CD4-positive, alpha-beta memory T cell (primary cell): ENCODE measurements at places on chromosomes 1 and 21.

DNA sequence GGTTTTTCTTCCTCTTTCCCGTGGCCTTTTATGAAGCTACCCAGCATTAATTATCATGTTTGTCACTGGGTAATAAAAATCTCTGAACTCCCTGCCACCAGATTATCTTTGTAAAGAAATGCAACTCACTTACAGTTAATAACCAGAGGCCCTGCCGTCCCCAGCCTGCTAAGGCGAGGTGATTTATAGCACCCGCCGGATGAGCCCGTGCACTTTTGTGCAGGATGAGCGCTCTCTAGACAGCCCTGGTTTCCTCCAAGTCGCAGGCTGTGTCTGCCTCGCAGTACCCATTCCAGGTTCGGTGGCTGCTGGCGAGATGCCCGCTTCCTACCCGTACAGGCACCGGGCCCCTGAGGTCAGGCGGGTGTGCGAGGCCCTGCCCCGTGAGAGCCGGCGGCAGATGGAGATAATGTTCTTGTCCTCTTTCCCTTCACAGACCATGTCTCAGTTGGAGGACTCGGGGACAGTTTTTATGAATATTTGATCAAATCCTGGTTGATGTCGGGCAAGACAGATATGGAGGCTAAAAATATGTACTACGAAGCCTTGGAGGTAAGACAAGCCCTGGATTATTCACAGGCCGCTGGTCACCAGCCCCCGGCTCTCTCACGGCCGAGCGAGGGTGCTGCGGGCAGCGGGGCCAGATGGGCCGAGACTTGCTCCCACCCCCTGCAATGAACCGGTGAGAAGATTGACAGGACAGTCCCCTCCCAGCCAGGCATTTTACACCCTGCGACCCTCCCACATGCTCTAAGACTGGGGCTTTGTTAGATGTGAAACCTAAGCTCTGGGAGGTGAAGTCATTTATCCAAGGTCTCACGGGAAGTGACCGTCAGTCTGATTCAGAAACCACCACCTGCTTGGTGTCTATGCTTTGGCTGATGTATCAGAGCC lies 28.5 kb upstream of the SELENON start:
- DNase-seq: no peak

GRCh38 chr21:36923270-36923669 lies 43.2 kb downstream of the HLCS start:
- DNase-seq: no peak

DNA sequence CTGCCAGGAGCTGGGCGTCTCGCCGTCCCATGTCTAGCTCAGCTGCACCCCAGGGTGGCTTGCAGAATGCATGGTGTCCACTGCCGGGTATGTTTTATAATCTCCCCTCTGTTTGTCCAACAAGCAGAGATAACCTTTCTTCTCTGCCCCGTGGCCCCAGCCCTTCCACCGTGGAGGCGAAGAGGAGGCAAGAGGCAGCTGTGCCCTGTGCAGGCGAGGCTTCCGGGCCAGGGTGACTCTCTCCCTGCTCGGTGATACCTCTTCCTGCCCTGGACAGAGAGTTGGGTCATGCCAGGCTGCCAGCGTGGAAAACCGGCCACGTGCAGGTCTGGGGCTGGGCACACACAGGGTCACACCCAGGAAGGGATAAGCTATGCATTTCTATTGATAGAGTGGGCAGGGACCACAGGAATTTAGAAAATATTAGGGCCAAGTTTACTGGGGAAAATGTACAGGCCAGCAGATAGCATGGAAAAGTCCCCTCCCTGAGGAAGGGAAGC lies at the start of gene TFF2:
Gene TFF2 (minus strand): TSS at position 68 of the 500 bp plus-strand sequence. CDS start 37 bp downstream, at position 31.
- DNase-seq: no peak

- no peak for DNase-seq
These were observed 64.2 kb upstream of the ERRFI1 start for GRCh38 chr1:8090241-8090702.

DNA sequence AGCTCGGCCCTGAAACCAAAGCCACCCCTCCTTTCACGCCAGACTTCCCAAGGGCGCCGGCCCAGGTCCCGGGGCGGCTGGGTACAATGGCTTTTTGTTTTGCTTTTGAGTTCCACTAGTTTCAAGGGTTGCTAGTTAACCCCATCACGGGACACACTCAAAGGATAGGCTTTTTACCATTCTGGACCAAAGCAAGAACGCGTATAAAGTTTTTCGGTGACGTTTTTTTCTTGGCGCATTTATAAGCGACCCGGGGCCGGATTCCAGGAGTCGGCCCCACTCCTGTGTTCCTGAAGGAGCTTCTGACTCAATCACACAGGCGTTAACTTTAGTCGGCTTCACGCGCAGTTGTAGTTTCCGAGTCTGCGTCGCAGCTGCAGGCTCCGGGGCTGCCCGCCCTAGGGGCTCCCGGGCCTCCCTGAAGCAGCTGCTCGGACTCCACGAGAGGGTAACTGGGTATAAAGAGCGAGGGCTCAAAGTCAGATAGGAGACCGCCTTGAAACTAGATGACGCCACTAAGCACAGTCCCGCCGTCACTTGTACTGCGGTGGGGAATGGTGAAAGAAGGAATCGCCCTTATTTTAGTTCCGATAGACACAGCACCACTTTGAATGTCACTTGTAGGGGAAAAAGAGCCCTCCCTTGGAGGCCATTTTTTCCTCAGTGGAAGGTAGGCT lies 707 bp upstream of the KLHL21 start:
- peak; percentile 85 for DNase-seq

DNA sequence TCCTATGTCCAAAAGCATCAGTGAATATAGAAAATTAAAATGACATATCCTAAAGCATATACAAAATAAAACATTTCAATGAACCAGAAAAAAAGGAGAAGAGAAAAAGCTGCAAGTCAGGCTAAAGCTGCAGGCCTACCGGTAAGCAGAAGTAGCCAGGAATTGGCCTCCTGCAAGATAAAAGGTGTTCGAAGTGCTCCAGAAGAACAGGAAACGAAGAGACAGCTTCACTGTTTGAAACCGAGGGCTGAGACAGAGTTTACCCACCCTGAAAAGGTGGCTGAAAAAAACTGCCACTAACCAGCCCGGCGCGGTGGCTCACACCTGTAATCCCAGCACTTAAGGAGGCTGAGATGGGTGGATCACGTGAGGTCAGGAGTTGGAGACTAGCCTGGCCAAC lies 37.4 kb downstream of the NSL1 start:
- no peak for DNase-seq

DNA sequence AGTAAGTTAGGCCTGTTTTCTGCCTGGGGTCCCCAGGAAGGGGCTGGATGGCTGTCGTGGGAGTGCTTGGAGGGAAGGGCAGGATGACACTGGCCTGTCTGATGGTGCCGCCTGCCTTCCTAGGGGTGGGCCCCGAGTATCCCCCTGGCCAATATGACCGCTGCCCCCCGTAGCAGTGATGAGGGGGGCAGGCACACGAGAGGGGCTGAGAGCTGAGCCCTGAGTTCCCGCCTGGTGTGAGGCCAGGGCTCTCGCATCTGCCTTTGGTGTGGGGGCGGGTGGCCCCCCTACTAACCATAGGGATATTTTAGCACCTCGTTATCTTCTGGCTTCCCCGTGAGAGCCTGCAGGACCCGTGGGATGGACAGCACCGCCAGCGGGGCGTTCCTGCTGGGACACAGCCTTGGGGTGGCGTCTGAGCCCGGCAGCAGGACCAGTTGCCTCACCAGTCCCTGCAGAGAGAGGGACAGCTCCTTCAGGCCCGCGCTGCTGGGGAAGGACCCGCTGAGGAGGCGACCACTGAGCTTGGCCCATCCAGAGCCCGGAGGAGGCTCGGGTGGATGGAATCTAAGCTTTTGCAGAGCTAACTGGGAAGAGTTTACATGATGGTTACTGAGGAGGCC lies 10.4 kb downstream of the KRTAP10-1 start:
- DNase-seq: no peak

DNA sequence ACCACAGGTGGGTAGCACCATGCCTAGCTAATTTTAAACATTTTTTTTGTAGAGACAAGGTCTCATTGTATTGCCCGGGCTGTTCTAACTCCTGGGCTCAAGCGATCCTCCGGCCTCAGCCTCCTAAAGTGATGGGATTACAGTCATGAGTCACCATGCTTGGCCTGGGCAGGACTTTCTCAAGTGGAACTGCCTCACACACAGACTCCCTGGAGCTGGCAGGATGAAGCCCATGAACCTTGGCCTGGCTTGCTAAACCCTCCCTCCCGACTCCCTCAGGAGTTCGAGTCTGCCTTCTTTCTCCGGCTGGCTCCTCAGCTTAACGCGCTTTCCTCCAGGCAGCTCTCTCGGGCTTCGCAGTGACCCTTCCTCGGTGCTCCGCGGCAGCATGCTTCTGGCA lies 7.7 kb upstream of the ECE1 start:
- no peak for DNase-seq

DNA sequence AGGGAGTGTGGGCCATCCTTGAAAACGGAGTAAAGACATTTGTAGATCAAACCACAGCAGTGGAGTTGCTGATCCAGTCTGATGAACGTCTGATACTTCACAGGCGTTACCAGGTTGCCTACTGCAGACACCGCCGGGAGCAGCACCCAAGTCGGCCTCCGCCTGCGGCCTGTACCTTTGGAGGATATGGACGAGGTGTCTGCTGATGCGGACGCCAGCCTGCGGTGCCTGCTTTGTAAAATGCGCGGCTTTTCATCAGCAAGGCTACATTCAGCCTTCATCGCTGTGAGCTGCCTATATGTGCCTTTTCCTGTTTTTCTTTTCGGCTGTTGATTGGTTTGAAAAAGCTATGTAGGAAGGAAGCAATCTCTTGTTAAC lies 16.0 kb downstream of the SLX9 start:
- no peak for DNase-seq

DNA sequence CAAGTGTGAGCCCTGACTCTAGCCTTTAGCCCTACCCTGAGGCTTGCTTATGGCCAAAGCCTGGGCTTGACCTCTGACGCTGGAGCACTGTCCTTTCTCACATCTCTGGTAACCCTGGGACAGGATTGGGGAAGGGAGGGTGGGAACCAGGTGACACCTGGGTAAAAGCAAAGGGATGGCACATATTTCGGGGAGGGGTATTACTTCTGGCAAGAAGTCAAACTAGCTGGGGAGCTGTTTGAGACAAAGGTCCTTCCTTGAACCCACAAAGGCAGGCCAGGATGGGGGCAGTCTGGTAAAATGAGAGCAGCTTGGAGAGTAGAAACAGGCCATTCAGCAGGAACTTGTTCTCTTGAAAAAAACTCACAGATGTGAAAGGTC lies 2.0 kb downstream of the MOB3C start:
- no peak for DNase-seq

DNA sequence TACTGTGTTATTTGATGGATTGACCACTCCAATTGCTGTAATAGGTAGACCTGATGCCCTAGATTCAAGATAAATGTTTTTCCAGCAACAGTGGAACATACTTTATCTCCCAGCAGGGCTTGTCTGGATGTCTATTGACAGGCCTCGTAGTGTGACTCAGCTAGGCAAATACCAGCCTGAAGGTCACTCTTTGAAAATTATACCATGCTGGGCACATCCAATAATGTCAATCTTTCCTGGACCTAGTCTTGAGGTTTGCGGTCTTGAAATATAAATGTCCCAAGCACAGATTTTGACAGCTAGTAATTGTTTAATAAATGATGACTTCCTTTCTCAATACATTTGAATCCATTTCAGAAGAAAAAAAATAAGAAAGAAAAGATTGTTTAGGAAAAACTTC lies 1138.0 kb upstream of the TMPRSS15 start:
- no peak for DNase-seq

GRCh38 chr1:185911978-185912377 lies 177.8 kb downstream of the HMCN1 start:
- no peak for DNase-seq

GRCh38 chr1:89739844-89740216 lies 81.0 kb upstream of the LRRC8D start:
- no peak for DNase-seq

DNA sequence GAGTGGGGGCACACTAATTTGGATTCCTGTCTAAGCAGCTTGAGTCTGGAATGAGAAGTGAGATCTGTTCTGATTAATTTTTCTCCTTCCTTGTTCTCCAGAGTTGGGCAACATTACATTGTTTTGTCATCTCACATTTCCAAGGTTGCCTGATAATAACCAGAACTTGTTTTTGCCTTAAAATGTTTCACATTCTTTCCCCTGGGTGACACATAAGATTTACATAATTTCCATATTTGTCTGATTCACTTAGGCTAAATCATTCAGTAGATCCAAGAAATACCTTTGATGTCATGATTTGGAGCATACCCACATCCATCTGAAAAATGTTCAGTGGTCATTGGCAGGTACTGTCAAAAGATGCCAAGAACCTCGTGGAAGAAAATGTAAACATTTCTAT lies 60.3 kb downstream of the XCL2 start:
- no peak for DNase-seq

GRCh38 chr21:35336534-35336933 lies 287.4 kb upstream of the RUNX1 start:
- DNase-seq: no peak

DNA sequence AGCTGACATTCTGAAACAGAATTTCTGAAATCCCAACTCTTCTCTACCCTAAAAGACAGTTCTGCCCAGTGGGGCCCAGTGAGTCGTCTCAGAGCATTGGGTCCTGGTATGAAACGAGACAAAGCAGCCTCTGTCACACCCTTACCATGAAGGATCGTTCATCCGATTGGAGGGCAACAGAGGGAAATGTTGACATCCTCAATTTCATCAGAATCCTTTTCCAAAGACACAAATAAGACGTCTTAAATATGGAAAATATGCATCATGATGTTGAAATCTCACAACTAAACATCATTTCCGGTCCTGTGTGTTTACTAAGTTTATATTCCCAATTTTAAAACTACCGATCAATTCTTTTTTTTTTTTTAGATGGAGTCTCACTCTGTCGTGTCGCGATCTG lies 112.1 kb upstream of the SLC45A1 start:
- DNase-seq: no peak

DNA sequence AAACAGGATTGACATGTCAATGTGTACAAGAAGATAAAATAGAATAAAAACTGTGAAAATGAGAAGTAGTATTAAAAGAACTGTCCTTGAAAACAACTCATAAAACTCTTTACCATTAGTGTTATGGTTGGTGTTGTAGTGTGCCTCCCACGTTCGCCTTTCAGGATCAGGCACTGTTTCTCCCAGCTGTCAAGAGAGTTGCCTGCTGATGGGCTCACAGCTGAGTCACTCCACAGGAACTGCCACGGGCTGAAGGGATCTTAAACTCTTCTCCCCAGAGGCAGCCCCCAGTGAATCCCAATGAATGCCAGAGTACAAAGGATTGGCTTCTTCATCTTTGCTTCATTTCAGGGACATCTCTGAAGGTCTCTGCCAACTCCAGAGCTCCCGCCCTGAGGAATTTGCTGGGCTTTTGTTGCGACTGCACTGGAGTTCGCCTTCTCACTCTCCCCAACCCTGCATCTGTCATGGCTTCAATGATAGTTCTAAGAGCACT lies 119.6 kb downstream of the ADGRL2 start:
- DNase-seq: no peak
